ENCODE measurements at places on chromosomes 11 and 22. TPM values are rescaled to one million over a fixed set of nuclear protein-coding genes. Genes with fewer than 3 reads are reported as not detected.

BIRC3 gene
- total RNA-seq, result 10.0 TPM

UCP2 gene
- 18.5 TPM for total RNA-seq

ZP1 gene
- total RNA-seq, result not detected

NLRP6 gene
- not detected for total RNA-seq

NXPE1 gene
- total RNA-seq, result not detected

RELT gene
- total RNA-seq, result 7.5 TPM

GRM5 gene
- 0.17 TPM for total RNA-seq

TCN2 gene
- total RNA-seq, result 6.5 TPM

PKP3 gene
- 23.9 TPM for total RNA-seq

RBFOX2 gene
- total RNA-seq, result 91.2 TPM

DNA sequence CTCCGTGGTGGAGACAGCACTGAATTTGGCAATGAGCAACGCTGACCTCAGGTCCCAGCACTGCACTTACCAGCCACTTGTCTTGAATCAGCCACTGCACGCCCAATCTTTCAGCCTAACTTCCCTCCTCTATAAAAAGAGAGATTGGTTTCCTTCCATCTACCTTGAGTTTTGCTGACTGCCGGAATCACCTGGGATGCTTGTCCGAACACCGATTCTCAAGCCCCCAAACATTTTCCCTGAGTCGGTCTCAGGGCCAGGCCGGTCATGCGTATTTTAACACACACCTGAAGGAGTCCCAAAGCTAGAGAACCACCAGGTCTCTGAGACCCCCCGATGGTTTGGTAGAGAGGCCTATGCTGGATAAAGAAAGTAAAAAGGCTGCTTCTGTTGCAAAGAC is 131.5 kb downstream of the SPATA19 start:
- DNase-seq, result no peak

- no peak for DNase-seq
These were observed 255.3 kb downstream of the SBF2 start for GRCh38 chr11:10038521-10039302.

DNA sequence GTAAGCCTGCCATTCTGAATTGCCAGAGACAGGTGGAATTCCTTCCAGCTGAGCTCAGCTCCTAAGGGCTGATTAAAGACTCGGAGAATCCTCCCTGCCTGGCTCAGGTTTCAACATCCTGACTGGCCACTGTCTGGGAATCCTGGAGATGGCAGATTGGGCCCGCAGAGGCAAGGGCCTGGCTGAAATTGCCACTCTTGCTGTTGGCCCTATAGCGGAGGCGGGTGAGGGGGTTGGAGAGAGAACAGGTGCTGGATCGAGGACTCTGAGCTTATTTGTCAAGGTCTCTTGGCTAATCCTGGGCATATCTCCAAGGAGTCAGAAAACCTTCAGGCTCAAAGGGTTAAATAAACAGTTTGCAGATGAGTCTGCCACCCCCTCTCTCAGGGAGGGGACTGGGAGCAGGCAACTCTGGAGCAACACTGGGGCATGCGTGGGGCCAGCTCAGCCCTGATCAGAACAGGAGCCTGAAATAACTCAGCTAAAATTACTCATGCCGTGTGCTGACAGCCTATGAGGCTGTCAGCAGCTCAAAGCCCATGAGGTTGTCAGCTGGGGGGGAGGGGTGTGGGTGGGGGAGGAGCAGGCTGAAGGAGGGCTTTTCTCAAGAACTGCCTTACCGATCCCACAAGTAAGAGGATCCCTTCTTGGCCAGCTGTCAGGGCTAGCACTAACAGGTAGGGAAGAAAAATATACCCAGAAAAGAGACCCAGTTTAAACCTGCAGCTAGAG is 14.7 kb upstream of the MFRP start:
- DNase-seq, result peak; percentile 78

DNA sequence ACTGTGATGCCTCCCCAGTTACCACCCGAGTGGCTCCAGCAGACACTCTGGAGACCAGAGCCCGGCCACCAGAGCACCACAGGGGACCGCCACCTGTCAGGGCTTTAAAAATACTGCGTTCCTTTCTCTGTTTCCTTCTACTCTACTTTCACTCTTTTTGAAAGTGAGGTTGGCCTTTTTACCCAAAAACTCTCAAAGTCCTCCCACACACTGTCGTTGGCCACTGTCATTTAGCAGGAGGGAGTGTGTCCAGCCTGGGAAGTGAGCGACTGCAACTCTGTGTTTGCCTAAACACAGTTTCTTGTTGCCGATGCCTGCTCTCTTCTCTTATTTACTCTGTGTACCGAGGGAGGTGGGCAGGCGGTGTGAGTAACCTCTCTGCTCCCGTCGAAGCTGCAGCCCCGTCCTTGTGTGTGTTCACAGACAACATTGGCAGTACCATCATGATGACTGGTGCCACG is 90.8 kb upstream of the CLDN5 start:
- no peak for DNase-seq

DNA sequence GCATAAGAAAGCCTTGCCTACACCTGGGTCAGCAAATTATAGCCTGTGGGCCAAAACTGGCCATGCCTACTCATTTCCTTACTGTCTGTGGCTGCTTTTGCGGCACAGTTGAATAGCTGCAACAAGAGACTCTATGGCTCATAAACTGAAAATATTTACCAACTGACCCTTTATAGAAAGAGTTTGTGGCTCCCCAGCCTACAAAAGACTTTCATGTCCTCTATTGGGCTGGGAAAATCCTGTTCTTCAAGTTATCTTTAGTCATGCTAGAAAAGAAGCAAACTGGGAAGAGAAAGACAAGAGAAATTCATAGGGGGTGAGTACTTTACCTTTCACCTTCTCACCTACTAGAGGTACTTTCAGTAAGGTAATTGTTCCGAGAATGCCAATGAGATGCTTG is 175.1 kb downstream of the SWAP70 start:
- peak; percentile 55 for DNase-seq

DNA sequence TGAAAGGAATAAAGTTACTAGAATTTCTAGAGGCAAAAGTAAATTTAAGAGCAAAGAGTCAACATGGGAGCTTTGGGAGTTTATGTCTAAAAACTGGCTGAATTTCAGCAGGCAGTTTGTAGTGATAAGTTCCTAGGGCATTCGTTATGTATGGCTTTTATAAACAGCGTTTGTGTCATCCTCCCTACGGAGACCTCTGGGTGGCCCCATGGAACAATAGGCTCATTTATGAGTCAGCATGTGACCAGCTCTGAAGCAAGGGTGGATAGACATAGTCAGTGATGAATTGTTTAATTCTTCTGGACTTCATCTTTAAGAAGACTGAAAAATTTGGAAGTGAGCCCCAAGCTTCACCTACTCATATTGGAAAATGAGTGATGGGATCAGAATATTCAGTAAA is 37.1 kb downstream of the SVIP start:
- DNase-seq, result peak; percentile 34

- DNase-seq, result peak; percentile 85
These were observed at the start of gene SIPA1 for GRCh38 chr11:65637794-65638419. Gene SIPA1, plus strand, starts transcription at chr11:65638101. Its CDS starts 2,821 bp downstream, at chr11:65640922.

- DNase-seq, result no peak
These were observed 1.1 kb downstream of the TIMM10B start for GRCh38 chr11:6482441-6482840.

GRCh38 chr11:58938398-58938797 is 890 bp upstream of the GLYATL1 start:
- no peak for DNase-seq

DNA sequence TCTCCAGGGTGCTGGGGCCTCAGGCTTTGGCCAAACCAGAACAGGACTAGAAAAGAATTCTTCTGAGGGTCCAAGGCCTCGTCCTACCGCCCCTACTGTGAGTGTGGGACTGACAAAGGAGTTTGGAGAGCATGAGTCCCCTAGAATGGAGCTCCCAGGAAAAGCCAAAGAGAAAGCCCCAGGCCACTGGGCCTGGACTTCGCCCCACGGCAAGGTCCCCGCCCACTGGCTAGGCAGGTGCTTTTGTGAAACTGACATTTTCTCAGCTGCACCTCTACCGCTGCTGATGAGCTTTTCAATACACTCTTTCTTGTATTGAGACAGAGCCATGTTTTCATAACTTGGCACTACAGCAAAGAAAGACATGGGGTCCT is 9.7 kb upstream of the FGF3 start:
- DNase-seq, result no peak

GRCh38 chr22:37258005-37258752 is 14.1 kb upstream of the RAC2 start:
- DNase-seq, result no peak

- DNase-seq, result no peak
These were observed 926.6 kb upstream of the CCDC90B start for GRCh38 chr11:84212468-84213390.

DNA sequence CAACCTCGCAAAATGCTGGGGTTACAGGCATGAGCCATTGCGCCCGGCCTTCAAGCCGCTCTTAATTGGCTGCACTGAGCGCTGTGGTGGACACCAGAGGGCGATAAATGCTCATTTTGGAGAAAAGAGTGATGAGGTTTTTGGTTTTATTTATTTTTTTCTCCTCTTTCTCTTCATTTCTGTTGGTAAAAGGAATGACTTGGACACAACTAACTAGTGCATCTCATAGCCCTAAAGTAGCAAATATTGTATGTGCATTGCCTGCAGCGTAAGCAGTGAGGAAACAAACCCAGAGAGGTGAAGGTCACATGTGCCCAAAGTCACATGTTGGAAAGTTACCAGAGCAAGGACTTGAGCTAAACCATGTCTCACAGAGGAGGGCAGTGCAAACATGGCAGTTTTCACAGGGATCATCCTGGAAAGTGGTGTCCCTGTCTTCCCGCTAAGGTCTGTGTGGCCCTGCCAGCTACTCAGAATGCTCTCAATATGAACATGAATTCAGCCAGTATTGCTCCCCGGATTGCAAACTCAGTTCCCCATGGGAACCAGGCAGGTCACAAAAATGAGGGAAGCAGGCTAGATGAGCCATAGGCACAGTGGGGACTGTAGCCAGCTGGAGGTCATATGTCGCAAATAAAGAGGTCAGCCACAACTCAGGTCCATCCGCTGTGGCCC is 8.6 kb upstream of the CD82 start:
- DNase-seq, result no peak

DNA sequence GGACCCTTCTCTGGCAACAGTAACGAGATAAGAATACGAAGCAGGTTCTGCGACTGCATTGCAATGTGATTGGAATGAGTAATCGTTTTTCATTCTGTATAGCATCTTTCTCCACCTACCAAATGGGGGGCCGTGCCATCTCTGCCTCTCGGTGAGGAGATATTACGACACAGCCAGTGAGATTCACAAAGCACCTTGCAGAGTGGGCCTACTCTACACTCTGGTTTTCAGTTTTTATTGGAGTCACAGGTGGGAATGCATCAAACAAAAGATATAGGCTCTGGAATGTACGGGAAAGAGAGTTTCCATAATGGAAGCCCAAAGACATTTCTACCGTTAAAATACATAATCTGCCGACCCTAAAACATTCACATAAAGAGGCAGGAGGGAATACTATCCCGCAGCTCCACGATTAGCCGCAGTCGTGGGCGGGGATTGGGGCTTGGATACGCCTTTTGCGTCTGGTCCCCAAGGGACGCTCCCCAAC is 423 bp upstream of the RTN3 start:
- DNase-seq, result no peak
